Activated naive CD8-positive, alpha-beta T cell treated with anti-CD3 and anti-CD28 coated beads, Interleukin-2, amount 10 ng/mL, durations not matched to agents 7 days and 5 days (primary cell): ENCODE measurements at places on chromosomes 13 and 19.

GRCh38 chr19:1933244-1933643 lies 7.7 kb upstream of the CSNK1G2 start:
- DNase-seq = no peak

DNA sequence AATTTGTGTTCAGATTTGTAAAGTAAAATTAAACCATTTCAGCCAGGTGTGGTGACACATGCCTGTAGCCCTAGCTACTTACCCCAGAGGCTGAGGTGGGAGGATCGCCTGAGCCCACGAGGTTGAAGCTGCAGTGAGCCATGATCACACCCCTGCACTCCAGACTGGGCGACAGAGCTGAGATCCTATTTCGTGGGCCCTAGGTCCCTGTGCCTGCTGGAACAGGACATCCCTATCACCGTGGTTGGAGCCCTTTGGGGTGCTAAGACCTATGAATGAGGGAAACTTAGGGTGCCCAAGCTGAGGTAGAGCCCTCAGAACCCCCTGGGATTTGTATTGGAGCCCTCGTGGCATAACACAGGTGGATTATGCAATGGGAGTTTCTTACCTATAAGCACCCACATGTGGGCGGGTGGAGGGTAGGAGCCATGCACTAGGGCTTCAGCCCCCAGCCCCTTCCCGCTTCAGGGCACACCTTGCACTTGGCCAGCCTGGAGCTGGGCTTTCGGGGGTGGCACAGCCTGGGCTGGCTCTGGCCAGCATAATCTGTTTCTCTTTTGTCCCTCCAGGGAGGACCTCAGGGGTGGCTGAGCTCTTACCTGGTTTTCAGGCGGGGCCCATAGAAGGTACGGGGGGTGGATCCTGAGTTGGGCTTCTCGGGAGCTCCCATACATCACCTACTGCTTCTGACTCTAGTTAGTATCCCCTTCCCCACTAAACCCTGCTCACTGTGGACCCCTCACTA lies 7.2 kb upstream of the USF2 start:
- peak; percentile 24 for DNase-seq

DNA sequence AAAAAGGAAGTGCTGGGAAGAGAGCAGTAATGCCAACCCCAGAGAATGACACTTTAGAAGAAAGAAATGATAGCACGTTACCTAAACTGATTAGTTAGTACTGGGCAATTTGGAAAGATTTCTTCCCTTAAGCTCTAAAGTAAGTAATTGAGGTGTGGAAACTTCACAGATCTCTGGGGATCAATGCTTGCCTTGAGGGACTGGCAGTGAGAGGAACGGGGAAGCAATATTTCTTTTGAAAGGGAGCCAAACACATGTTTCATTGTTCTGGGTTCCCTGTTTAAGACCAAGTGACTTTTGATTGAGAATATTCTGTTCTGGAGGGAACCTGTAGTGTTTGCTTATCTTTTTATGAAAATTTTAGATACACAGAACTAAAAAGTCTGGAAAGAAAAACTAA lies 190.5 kb downstream of the NDFIP2 start:
- DNase-seq = no peak

DNA sequence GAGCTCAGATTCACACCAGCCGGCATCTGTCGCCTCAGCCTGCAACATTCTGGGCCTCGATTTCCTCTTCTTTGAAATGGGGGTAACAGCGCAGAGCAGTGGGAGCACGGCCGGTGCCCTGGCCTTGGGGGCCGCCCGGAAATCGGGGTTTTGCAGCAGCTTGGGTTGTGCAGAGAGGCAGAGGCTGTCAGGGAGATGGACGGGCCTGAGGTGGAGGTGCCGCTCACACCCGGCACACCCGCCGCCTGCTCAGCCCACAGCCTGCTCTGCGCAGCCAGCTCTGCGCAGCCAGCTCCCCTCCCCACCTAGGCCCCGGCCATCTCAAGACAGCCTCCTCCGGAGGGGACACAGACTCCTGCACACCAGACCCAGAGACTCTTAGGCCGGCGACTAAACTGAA lies 10.6 kb downstream of the KLF2 start:
- no peak for DNase-seq

- DNase-seq = no peak
Observed at GRCh38 chr13:71879129-71879535, 12.1 kb upstream of the DACH1 start.

DNA sequence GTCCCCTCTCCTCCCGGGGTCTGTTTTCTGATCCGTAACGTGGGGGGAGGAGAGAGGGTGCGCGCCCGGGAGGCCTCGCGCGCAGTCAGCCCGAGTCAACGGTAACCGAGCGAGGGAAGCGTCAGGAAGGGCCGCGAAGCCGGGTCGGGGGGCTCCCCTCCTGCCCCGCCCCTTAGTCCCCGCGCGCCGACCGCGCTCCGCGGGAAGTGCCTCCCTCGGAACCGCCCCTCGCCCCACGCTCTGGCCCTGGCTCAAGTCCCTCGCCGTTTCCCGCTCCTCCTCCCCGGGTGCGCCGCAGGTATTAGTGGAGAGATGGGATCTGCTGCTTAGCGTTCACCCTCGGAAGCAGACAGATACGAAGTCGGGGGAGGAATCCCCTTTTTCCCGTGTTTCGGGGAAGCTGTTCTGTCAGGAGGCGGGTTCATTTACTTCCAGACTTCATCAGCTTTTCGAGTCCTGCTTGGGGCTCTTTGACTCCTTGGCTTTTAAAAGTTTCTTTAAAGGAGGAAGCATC lies 770 bp downstream of the HNRNPM start:
- DNase-seq = peak; percentile 72

DNA sequence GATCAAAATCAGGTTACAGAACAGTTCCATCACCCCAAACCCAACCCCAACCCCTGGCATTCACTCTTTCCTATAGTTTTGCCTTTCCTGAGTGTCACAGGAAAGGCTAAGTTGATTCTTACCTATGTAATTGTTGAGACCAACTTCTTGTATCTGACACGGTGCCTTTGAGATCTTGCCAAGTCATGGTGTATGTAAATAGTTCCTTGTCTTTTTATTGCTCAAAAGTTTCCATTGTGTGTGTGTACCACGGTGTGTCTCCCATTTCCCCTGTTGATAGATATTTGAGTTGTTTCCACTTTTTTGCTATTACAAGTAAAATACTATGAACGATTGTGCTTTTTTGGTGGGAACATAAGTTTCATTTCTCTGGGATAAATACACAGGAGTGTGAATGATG lies 3.3 kb upstream of the IGFL2 start:
- no peak for DNase-seq

DNA sequence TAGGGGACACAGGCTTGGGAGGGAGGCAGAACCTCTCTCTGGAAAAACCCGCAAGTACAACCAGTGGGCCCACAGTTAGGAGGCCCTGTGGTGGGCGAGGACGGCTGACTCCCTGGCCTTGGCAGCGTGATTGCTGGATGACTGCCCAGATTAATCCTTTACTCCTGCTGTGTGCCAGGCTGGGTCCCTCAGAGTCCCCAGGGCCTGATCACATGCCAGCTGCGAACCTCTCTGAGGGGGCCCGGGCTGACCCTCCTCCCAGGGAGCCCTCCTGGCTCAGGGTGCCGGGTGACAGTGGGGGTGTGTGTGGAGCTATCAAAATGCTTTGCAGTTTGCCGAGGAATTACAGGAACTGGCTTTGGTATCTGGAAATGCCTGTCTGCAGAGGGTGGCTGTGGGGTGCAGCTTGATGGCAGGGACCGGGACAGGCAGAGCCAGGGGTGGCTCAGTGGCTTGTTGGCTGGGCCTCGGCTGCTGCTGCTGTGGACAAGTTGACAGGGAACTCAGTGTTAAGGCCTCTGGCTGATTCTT lies 48.9 kb downstream of the DNM2 start:
- no peak for DNase-seq

- no peak for DNase-seq
Observed at GRCh38 chr19:5585461-5586299, 17.9 kb upstream of the TINCR start.

DNA sequence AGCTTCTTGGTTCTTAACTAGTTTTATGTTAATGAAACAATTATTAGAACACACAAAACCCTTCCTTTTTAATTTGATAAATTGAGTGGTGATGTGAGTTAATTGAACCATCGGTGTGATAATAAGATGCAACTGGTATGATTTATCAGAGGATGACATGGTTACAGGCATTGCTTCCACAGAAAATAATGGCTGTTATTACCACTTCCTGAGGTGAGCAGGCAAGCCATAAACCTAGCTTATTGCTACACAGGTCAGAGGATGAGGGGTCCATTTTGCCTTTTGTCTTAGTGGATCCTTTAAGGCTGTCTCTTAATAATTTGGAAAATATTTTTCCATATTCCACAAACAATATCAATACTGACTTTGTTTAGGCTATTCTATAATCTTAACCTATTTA lies 226.6 kb upstream of the EDNRB start:
- DNase-seq = no peak

DNA sequence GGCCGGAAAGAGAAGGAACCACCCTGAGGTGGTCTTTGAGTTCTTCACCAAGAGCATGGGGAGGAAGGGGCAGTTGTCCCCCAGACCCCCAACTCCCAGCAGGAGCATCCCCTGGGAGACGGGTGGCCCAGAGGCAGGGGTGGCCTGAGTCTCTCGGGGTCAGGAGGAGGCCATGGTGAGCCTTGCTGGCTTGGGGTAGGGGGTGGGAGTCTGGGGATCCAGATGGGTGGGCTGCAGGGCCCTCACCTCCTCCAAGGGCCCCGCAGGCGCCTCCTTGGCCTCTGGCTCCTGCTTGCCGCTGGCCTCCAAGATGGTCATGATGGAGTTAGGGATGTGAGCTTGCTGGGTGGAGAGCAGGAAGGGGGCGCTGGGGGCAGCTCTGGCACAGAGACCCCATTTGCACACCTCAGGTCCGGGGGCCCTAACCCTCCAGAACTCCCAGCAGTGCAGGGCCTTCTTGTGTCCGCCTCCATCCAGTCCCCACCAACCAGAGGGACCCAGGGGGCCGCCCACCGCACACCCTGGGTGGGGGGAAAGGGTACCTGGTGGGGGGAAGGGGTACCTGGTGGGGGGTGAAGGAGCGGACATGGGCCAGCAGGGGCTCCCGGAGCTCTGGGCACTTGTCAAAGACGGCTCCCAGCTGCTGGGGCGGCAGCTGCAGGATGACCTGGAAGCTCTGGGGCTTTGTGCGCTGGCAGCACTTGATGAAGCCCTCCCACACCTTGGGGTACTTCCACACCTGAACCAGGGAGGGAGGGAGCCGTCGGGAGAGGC lies 1.3 kb upstream of the RSPH6A start:
- DNase-seq = no peak

GRCh38 chr19:58395220-58395978 lies at the start of gene RNF225:
RNF225 (plus strand) TSS chr19:58395656; CDS start chr19:58396090, 434 bp downstream.
- no peak for DNase-seq

- DNase-seq = no peak
Observed at GRCh38 chr19:47839411-47839810, 17.7 kb downstream of the CRX start.

GRCh38 chr19:17610384-17610783 lies 54.9 kb downstream of the COLGALT1 start:
- no peak for DNase-seq

- DNase-seq = peak; percentile 83
Observed at GRCh38 chr19:10270616-10271394, at the start of gene ICAM1. ICAM1 (plus strand) TSS chr19:10271120; CDS start chr19:10271160, 40 bp downstream.

GRCh38 chr13:21012211-21012610 lies 49.2 kb downstream of the LATS2 start:
- DNase-seq = no peak

- no peak for DNase-seq
Observed at GRCh38 chr19:33292595-33293254, 9.6 kb downstream of the CEBPA start.

GRCh38 chr13:24228852-24229458 lies 68.4 kb downstream of the SPATA13 start:
- DNase-seq = no peak
